ENCODE measurements at places on chromosomes 13 and 19.

GRCh38 chr19:35742121-35742724 is at the start of gene IGFLR1:
IGFLR1 (minus strand) TSS chr19:35742452; CDS start chr19:35741180, 1,272 bp downstream.
- DNase-seq, result peak; percentile 50

- DNase-seq, result no peak
Measured at GRCh38 chr13:71261256-71261655, 605.7 kb downstream of the DACH1 start.

DNA sequence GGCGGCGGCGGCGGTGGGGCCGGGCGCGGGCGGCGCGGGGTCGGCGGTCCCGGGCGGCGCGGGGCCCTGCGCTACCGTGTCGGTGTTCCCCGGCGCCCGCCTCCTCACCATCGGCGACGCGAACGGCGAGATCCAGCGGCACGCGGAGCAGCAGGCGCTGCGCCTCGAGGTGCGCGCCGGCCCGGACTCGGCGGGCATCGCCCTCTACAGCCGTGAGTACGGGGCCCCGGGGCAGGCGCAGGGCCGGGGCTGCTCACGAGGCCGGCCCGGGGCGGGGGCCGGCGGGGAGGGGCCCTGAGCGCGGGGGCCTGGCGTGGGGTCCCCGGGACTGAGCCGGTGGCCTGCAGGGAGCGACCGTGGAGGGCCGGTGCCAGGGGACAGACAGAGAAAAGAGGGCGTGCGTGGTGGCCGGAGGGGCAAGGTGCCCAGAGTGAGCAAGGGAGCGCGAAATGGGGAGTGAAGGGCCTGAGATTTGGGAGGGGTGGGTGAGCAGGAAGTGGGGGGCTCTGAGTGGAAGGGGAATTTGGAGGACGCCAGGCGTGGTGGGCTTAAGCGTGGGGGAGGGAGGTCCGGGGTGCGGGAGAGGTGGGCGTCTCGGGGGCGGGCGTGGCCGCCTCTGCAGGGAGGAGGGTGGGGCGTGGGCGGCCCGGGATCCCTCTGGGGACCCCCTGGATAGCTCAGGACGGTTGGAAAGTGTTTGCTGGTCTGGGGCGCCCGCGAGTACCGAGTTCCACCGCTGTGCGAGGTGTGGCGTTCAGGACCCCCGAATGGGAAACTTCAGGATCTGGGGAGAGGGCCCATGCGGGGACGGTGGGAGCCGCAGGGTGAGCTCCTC is 575 bp downstream of the CARM1 start:
- DNase-seq, result no peak

GRCh38 chr19:53881482-53882390 is at the start of gene PRKCG:
PRKCG (plus strand) TSS chr19:53882197; CDS start chr19:53882495, 298 bp downstream.
- DNase-seq, result no peak

GRCh38 chr19:47714339-47714738 is 1.1 kb downstream of the EHD2 start:
- DNase-seq, result no peak

GRCh38 chr19:43773725-43774102 is 7.1 kb downstream of the KCNN4 start:
- DNase-seq, result no peak

DNA sequence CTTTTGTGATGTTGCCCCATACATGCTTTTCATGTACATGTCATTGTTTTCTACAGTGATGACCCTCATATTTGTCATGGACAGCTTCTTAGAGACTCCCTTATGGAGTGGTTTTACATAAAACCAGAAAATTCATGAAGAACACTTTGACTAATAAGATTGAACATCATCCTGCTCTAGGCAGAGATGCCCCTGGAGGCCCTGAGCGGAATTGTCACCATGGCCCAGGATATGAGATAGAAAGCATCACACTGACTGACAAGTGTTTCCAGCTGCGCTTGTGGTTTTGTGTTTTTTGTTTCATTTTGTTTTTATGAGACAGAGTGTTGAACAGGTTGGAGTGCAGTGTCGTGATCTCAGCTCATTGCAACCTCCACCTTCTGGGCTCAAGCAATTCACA is 22.2 kb downstream of the ZNF701 start:
- DNase-seq, result no peak

DNA sequence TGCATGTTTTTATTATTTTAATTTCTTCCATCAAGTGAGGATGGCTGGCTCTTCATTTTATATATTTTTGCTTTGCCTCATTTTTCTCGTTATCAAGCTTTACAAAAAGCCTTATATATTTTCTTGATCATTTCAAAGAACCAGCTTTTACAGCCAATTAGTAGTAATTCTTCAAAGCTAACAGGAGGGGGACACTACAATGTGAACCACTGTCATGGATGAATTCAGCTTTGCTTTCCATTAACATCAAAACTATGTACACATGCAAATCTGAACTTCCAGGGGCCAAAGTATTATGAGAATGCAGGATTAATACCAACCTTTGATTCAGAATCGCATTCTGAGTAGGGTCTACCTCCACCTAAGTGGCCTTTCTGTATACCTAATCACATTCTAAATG is 11.1 kb downstream of the UQCRFS1 start:
- DNase-seq, result no peak

DNA sequence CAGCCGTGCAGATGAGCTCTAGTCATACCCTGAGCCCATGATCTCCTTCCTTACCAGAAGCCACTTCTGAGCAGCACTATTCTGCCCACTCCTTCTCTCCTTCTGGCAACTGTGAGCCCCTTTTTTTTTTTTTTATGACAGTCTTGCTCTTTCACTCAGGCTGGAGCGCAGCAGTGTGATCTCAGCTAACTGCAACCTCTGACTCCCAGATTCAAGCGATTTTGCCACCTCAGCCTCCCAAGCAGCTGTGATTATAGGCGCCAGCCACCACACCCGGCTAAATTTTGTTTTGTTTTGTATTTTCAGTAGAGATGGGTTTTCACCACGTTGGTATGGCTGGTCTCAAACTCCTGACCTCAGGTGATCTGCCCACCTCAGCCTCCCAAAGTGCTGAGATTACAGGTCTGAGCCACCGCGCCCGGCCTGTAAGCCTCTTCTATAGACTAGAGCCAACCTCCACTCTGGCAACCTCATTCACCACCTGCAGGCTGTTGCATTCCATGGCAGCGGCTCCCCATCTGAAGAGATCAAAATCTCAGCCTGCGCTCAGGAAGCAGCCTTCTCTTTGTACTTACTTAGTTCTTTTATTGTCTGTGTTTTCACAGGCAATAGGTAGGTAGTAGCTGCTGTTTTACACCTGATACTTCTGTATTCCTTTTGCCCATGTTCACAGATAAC is 34.8 kb upstream of the NDFIP2 start:
- no peak for DNase-seq

- no peak for DNase-seq
Measured at GRCh38 chr13:20451397-20451796, 74.3 kb downstream of the CRYL1 start.

GRCh38 chr13:31328549-31329235 is 128.9 kb downstream of the B3GLCT start:
- DNase-seq, result no peak

- DNase-seq, result peak; percentile 14
Measured at GRCh38 chr13:94419304-94419924, 60.1 kb downstream of the DCT start.

DNA sequence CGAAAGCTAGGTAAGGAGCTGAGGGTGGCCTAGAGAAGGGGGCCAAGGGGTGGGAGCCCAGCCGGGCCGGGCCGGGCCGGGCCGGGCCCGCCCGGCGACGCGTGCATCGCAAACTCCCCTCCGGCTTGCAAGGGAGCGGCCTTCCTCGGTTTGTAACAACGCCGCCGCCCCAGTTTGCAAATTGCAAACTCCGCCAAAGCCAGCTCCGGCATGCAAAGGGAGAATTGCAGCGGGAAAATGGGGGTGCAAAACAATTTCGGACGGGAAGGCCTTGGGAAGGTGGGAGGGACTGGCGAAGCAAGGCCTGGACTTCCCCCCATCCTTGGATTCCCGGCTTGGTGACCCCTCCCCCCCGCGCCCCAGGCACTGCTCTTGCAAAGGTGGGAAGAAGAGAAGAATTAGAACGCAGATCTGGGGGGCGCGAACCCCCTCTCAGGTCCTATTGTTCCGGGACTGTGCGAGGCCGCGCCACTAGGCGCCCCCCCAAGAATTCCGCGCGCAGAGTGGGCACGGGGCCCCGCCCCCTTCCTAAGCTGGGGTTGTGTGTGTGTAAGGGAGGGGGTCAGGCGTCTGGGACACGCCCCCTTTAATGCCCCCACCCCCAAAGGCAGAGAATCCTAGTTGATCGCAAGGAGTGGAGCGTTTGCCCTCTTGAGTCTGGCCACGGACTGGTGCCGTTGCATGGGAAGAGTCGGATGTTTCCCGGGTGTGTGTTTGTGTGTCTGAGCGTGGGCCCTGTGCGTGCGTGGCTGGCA is 926 bp downstream of the PRR12 start:
- no peak for DNase-seq

DNA sequence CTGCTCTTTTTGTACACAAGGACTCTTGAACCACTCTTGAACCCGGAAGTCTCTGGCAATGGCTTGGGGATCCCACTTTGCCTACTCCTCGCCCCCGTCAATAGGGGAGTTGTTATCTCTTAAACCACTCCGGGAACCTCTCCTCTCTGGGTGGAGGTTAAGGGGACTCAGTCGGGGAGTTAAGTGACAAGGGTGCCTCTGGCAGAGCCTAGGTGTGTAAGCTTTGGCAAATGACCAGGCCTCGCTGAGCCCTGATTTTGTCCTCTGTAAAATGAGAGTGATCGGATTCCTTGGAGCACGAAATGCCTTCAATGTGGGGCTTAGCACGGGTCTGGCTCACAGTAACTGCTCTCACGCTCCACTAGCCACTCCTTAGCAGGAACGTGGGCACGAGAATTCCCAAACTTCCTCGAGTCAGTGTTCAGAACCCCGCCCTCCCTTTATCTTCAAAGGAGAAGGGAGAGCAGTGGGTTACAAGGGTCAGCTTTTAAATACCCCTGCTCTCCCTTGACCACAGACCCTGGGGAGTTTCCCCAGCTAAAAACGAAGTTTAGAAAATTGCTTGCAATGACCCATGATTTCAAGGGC is 193.3 kb downstream of the KATNAL1 start:
- no peak for DNase-seq

DNA sequence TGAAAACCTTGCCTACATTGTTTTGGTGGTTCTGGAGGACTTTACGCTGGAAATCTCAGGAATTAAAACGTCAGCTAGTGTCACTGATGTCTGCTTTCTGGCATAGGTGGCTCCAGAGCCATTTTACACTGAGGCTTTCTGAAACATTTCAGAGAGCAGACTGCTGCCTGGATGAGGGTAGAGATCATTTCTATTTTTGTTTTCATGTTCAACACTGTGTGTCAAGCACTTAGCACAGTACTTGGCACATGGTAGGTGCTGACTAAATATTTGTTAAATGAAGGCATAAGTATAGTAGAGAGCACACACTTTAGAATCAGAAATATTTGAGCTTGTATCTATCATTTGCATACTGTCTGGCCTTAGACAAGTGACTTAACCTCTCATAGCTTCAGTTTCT is 59.1 kb upstream of the FRY start:
- no peak for DNase-seq

DNA sequence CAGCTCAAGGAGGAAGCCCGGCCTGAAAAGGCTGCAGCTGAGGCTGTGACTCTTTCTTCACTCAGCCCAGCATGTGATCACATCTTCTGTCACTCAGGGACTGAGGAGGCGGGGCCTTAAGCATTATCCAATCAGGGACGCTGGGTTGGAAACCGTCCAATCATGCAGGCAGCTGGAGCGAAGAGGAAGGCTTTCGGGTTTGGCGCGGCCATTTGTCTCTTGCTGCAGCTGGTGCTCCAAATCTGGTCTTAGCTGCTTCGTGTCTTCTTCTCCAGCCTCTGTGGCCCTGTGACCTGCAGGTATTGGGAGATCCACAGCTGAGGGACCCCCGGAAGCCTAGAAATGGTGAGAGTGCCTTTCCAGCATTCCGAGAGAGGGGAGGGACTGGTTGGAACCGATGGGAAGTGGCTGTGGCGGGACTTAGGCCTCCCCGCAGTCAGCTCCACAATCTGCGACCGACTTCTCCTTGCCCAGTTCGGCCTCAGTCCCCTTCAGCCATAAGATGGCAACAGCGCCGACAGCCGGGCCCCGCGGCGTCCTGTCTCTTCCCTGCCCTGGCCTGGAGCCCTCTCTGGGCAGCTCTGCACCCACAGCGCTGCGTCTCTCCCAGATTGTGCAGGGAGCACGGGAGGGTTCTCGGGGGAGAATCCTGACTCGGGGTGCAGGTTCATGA is at the start of gene ZNF90:
TSS of gene ZNF90 (plus strand) at position 210 of the 673 bp plus-strand sequence. CDS start at position 343, 133 bp downstream.
- DNase-seq, result peak; percentile 67

DNA sequence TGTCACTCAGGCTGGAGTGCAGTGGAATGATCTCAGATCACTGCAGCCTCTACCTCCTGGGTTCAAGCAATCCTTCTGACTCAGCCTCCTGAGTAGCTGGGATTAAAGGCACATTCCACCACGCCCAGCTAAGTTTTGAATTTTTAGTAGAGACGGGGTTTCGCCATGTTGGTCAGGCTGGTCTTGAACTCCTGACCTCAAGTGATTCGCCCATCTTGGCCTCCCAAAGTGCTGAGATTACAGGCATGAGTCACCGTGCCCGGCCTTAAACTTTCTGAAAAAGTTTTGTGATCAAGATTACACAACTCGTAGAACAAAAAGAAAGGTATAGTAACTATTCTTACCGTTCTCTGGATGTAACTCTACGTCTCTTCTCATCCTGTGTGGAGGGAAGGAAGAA is 21.2 kb downstream of the DNMT1 start:
- DNase-seq, result no peak

- DNase-seq, result no peak
Measured at GRCh38 chr13:36131931-36132297, 732 bp upstream of the DCLK1 start.

DNA sequence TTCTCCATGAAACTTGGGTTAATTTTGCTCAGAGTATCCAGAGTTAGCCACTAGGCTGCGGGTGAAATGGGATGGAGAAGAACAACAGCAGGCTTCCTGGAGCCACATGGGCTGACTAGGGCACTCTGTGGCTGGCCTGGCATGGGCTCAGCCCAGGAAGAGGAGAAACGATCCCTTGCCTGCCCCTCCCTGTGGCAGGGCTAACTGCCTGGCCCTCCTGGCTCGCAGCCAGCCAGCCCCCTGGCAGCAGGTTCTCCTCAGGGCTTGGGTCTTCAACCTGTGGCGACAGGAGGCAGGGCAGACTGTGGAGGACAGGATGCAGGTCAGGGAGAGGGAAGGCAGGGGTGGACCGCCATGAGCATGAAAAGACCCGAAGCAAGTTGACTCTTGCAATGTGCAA is 78.7 kb upstream of the GPR183 start:
- no peak for DNase-seq

- no peak for DNase-seq
Measured at GRCh38 chr19:46387713-46388130, 25.6 kb downstream of the CCDC8 start.

DNA sequence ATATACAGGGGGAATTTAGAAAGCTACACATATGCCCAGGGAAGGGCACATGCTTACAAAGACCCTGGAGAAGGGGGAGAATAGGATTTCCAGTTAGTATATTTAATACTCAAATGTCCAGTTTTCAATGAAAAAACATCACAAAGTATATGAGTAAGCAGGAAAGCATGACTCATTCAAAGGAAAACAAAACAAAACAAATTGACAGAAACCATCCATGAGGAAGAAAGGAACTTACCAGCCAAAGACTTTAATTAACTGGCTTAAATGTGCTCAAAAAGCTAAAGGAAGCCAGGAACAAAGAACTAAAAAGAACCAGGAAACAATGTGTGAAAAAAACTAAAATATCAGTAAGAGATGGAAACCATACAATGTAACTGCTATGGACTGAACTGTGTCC is 716.2 kb upstream of the ARGLU1 start:
- DNase-seq, result no peak

- no peak for DNase-seq
Measured at GRCh38 chr13:32497589-32497988, 41.0 kb downstream of the N4BP2L2 start.

Data from activated CD8-positive, alpha-beta memory T cell treated with anti-CD3 and anti-CD28 coated beads for 4 hours (primary cell).